Pons (tissue), 1 donor: ENCODE measurements at places on chromosomes 12 and 14.
A peak's percentile ranks its signal among the peaks of the same experiment; 100 is the strongest.

GRCh38 chr14:68734231-68734732 is 58.6 kb downstream of the ZFP36L1 start:
- no peak for DNase-seq

- no peak for DNase-seq
These were observed 93.7 kb upstream of the FUT8 start for GRCh38 chr14:65318636-65319506.

DNA sequence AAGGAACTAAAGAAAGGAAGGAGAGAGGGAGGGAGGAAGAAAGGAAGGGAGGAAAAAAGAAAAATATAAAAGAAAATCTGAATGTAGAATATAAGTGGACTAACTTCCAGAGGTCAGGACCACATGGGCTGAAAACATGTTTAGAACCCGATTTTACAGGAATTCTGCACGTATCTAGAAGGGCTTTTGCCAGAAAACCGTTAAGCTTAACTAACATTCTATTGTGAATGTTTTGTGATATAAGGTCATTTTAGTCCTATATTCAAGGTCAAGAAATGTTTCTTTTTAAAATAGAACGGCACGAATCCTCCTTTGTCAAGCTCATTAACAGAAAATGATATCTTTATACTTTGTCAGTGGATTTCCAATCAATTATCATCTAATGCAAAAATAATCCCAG is 13.1 kb downstream of the PTCSC3 start:
- DNase-seq = no peak

- DNase-seq = no peak
These were observed 120.9 kb downstream of the DAAM1 start for GRCh38 chr14:59309291-59309900.

- DNase-seq = no peak
These were observed 9.4 kb downstream of the TNFRSF1A start for GRCh38 chr12:6332459-6332858.

GRCh38 chr12:75848431-75848925 is 183.1 kb downstream of the PHLDA1 start:
- peak; percentile 94 for DNase-seq

DNA sequence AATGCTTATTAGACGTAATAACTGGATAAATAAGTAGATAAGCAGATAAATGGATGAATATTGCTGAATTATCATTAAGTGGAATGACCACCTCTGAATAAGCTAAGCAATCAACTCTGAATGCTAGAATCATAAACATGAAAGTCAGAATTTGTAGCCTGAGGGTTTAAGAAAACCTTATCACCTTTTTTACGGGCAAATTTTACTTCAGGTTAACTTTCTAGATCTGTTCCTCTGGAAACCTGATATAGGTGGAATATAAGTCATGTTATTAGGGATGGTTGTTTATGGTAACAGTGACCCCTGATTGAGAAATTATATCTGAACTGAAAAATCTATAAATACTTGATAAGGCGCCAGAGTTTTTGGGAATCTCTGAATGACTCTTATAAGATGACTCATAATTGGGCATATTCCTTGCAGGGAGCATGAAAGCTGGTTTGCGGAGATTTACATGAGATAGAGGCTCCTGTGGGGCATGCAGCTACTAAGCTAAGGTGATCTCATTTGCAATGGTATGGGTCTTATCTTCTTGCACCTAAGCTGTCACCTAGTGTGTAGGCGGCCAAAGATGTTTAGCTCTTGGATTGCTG is 12.1 kb downstream of the SPX start:
- DNase-seq = no peak

DNA sequence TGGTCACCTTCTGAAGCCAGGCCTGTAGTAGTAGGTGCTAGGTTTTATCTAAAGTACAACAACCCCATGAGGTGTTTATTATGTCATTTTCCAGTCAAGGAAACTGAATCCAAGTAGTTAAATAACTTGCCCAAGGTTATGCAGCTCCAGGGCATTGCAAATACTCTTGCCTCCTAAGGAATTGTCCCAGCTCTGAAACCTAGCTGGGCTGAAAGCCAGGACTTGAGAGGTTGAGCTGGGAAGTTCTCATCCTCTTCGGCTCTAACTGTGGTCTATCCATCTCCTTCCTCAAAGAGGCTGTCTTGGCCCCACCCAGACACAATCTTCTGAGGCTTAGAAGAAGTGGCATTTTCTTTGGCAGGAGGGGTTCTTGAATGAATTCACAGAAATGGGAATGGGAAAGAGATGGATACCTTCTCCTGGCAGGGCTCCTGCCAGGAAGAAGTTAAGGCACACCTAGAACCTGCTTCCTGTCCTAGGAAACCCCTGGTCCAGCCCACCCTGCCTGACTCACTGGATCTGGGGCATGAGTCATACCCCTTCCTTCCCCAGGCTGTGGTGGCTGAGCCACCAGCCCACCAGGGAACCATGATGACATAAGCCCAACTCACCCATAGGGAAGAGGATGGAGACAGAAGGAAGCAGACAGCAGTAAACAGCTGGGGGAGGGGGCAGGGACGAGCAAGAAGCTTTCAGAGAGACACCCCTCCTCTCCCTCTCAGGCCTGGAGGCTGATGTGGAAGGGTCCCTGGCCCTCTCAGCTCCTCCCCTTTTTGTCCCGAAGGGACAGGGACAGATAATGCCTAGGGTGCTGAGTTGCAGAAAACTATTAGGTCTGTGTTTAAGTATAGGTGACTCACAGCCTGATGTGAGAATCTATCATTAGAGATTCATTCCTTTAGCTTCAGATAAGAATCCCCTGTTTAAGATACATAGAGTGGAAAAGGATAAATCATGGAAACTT is 2.1 kb upstream of the PLEK2 start:
- no peak for DNase-seq

DNA sequence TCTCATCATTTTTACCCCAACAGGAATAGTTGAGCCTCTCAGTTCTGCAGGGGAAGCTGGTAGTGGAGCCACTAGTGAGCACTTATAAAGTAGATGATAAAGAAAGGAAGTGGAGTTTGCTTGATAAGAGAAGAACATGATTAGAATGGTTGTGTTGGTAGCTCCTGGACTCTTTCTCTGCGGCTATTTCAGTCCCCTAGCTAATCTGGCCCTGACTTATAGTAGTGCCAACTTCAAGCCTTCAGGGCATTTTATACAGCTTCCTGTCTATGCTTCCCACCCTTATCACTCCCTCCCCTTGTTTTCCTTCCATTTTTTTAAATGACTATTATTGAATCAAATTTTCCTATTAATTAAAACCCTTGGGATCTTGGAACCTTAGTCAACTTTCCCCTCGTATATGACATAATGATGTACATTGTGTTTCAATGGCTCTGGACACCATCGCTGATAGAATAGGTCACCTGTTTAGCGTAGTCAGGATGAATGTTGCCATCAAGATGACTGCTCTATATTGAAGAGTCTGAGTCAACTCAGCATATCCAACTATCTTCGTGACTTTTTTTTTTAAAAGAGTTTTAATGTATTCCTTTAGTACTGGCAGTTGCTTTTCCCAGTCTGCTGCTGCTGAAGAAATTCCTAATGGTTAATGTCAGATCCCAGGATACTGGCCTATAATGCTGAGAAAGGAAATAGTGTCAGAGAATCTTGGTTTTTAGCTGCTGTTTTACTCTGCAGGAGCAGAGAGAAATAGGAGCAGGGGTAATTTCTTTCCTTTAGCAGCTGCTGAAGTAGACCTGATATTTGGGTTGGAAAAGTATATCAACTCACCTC is 16.2 kb upstream of the PCNX1 start:
- no peak for DNase-seq

DNA sequence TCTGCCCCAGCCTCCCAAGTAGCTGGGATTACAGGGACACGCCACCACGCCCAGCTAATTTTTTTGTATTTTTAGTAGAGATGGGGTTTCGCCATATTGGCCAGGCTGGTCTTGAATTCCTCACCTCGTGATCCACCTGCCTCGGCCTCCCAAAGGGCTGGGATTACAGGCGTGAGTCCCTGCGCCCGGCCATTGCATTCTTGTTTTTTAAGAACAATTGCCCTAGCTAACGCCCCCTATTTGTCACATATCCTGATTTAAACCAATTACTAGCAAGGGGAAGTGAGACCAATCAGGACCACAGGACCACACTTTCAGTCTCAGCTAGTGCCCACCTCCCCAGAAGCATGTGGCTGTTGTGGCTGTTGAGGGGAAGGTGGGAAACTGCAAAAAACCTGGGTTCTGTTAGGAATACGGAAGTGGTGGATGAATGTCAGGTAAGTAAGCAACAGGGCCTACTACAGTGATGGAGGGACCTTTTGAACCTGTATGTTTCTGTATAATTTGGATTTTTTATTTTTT is 37.8 kb upstream of the NFYB start:
- no peak for DNase-seq

DNA sequence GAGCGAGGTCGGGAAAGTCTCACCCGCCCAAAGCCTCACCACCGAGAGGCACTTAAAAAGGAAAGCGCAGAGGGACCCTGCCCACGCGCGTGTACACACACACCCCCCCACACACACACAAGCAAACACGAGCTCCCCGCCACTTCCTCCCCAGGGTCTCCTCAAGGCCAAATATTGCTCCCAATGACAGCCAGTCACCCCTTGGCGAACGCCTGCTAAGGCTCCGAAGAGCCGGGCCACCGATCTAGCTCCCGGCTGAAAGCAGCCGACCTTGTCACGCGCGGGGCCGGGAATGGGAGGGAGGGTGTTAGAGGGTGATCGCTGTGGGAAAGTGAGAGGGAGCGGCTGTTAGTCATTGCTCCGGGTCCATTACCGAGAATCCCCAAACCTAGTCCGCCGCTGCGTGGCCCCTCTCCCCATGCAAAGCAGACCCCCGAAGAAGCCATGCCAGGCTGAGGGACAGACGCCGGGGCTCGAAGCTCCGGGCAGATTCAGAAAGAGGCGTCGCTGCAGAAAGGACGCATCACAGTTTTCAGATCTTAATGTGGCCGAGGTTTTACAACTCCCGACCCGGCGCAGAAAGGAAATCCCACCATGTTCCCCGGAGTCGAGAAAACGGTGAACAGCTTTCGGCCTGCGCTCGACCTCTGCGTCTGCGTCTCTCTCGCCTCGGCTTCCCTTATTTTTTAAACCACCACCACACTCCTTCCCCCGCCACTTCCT is 2.6 kb downstream of the BMP4 start:
- no peak for DNase-seq

DNA sequence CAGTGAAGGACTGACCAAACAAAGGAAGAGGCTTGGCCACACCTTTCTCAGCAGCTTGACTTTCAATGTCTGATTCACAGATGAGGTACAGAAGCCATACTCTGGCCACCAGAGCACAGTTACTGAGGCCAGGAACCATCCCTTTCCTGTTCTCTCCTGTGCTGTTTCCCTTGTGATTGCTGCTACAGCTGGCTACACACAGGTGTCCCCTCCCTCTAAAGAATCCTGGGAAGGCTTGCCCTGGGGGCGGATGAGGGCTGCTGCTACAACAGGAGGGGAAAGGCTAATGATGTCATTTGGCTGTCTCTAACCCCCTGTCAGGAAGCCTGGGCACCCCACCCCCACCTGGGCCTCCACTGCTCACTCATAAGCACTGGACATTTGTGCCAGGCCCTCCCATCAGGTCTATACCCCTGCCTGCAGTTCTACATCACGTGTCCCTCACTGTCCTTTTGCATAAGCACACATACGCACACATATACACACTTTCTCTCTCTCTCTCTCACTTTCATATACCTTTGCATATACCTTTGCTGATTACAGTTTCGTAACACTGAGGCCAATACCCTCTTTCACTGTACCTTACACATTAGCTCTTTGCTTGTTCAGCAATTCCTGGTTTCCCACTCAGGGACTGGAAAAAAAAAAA is 41.4 kb downstream of the PRPF40B start:
- DNase-seq = no peak

GRCh38 chr12:106527356-106527755 is 55.4 kb upstream of the RFX4 start:
- DNase-seq = no peak

GRCh38 chr12:97601934-97602720 is 139.5 kb downstream of the RMST start:
- DNase-seq = peak; percentile 15

DNA sequence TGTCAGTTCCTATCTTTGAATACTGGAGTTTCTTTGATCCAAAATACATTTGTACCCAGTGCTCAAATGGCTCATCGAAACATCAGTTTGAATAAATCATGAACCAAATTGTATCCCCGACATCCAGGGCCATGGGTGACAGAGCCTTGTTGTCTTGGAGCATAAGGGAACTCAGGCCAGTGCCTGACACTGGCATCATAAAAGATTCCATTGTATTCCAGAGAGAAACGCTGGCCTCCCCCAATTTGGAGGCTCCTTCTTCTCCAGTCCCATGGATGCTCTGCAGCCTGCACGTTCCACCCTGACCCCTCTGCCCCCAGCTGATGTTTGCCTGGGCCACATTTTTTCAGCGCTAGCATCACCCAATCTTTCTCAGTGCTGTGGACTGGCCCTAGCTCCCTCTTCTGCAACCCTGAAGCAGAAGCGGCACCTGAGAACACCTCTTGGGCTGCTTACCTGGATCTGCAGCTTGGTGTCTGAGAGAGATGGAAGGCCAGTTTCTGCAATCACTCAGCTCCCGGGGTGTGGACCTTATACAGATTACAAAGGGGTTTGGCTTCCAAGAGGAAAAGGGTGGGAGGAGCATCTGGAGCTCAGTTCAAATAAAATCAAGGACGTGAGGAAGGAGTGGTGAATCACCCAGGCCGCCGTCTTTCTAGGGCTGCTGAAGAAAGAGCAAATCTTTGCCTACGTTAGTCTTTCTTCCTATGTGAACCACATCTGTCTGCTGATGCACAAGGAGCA is at the start of gene RNASE1:
Gene RNASE1, minus strand, starts transcription at position 504 of the 744 bp plus-strand sequence. CDS start 776 bp downstream, outside the sequence.
- peak; percentile 96 for DNase-seq

GRCh38 chr14:44657696-44658388 is 150.8 kb upstream of the FSCB start:
- DNase-seq = peak; percentile 62

DNA sequence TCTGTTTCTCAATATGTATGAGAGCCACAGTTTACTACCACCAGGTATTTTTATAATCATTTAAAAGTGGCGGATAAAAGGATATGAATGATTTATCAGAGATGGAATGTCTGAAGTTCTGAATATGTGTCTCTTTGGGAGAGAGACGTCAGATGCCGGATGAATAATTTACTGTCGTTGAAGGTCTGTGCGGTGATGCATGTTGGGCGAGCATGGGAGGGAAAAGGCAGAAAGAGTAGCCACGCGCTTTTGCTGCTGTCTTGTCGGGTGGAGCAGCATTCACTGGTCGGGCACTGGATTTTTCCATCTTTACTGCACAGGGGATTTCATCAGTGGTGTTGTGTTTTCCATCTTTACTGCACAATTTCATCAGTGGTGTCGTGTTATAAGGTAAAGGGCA is 65.6 kb downstream of the SYNE2 start:
- DNase-seq = no peak

- no peak for DNase-seq
These were observed 25.8 kb downstream of the GPR135 start for GRCh38 chr14:59439256-59439965.

GRCh38 chr14:103905842-103906456 is 22.3 kb upstream of the TDRD9 start:
- DNase-seq = no peak

DNA sequence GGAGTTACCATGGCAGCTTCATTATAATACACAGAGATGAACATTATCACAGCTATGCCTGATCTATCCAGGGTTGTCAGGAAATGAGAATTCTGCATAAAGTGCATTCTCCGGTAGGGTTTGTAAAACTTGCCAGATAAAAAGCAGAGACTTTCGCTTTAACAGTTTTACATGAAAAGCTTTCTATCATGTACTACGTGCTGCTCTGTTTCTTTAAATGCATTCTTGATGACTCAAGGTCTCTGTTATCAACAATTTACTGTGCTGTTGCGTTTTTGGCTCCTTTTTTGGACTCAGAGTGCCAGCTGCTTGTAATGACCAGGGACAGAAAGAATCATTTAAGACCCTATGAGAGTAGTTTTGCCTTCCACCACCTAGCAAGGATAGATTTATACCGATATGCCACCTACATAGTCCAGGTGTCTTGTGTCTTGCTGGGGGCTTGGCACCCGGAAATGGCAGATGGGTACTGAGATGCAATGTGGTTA is 371.2 kb downstream of the BTG1 start:
- no peak for DNase-seq
